CD4-positive, alpha-beta T cell treated with Interleukin-17A for 1 hour (primary cell): ENCODE measurements at places on chromosomes 7 and 10.

- no peak for DNase-seq
Observed at GRCh38 chr10:132631338-132631735, 93.8 kb downstream of the INPP5A start.

- DNase-seq: no peak
Observed at GRCh38 chr10:110033701-110034235, 26.0 kb downstream of the ADD3 start.

DNA sequence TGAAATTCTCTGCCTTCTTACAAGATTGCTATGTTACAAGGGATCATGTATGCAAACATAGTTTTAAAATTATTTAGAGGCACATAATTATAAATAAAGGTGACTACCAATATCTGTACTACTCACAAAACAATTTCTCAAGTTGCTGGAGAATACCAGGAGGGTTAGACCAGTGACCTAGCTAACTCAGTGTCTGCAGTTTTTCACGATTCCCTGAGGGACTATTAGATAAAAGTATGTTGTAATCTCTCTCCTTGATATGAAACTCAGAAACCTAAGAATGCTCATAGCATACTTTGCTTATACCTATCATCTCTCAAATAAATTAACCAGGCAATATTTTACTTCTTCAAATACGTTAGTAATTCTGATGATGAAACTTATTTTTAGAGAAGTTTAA lies 534.0 kb upstream of the ANKRD30A start:
- no peak for DNase-seq

DNA sequence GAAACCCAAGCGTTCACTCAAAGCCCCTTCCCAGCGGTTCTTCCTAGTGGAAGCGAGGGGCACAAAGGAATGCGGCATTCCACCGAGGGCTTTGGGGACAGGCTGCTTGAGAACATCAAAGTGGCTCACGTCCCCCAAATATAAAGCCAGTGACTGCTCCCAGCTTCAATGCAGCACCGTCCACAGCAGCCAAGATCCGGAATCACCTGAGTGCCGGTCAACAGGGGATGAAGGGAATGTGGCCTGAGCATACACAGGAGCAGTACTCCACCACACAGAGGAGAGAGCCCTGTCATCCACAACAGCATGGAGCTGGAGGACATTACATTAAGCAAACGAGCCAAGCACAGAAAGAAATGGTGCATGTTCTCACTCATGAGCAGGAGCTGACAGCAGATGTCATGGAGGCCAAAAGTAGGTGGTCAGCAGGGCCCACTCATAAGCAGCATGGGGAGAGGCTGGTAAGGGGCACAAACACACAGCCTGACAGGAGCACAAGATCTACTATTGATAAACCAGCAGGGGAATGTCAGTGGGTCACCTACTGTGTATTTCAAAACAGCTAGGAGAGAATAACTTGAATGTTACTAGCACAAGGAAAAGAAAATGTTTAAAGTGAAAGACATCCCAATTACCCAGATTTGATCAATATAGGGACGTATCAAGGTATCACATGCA lies 79.5 kb downstream of the DIP2C start:
- no peak for DNase-seq

DNA sequence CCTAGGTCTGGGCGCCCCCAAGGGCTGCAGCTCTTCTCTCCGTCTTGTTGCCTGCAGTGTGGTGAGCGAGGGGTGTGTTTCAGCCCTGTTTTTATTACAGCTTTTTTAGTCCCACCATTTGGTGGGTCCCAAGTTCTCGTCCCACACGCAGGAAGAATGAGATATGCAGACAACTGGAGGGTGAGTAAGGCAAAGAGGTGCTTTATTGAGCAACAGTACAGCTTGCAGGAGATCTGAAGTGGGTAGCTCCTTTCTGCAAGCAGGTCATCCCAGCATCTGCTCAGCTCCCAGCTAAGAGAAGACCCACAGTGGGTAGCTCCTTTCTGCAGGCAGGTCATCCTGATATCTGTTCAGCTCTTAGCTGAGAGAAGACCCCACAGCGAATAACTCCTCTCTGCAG lies 28.2 kb downstream of the C10orf67 start:
- DNase-seq: no peak

GRCh38 chr7:107251963-107252362 lies 83.2 kb downstream of the HBP1 start:
- DNase-seq: no peak

GRCh38 chr10:129845111-129845753 lies 118.8 kb downstream of the EBF3 start:
- DNase-seq: no peak

- no peak for DNase-seq
Observed at GRCh38 chr7:158743219-158743618, 38.6 kb upstream of the NCAPG2 start.

- DNase-seq: no peak
Observed at GRCh38 chr10:20811131-20811530, 86.0 kb downstream of the NEBL start.

DNA sequence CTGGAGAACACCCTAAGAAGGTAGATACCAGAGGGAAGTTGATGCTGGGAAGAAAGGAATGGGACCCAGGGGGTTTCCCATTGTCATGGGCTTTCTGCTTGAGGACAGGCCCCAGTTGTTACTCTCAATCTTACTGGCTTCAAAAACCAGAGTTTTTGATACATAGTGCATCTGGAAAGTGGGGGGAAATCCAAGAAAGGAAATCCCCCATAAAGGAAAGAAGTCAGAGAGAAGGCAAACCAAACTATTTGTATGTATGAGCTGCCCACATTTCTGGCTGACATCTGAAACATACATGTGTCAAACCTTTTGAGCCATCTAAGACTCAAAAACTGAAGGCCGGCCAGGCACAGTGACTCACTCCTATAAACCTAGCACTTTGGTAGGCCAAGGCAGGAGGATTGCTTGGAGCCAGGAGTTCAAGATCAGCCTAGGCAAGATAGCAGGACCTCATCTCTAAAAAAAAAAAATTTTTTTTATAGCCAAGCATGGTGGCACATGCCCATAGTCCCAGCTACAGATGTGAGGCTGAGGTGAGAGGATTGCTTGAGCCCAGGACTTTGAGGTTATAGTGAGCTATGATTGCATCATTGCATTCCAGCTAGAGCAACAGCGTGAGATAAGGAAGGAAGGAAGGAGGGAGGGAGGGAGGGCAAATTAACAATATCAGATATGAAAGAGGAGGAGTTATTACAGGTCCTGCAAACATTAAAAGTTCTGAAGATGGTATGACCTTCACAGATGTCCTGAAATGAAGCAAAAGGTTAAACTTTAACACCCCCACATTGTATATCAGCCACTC lies 6.7 kb upstream of the COA1 start:
- DNase-seq: no peak

- peak; percentile 14 for DNase-seq
Observed at GRCh38 chr7:86914551-86914950, 144.9 kb downstream of the ELAPOR2 start.

GRCh38 chr7:121041516-121042148 lies 53.1 kb downstream of the CPED1 start:
- no peak for DNase-seq

DNA sequence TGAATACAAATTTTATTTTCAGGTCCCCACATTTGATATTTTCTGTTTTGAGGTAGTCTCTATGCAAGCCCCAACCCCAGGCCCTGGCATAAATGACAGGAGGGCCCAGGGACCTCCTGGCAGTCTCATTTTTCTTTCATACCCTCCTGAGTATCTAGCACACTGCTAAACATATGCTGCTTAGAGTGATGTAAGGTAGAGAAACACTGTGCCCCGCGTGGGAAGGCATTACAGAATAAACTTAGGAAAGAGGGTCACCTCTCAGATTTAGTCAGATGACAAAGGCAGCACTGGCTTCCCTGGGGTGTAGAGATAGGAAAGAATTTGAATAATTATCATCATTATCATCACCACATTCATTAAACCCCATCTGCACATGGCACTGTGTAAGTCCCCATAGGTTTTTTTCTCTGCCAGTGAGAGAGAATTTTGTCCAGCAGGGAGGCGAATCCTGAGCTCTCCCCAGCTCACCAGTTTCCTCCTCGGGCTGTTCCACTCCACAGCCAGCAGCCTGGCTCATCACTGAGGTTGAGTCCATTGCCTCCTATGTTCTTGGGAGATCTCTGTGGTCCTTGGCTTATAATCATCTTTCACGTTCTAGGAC lies 507.3 kb upstream of the GALNT17 start:
- DNase-seq: no peak

GRCh38 chr10:124607693-124608092 lies 136.5 kb downstream of the FAM53B start:
- no peak for DNase-seq

GRCh38 chr7:105003275-105003674 lies 10.7 kb upstream of the KMT2E start:
- peak; percentile 44 for DNase-seq

- DNase-seq: no peak
Observed at GRCh38 chr7:31602041-31602625, 84.9 kb upstream of the PPP1R17 start.

DNA sequence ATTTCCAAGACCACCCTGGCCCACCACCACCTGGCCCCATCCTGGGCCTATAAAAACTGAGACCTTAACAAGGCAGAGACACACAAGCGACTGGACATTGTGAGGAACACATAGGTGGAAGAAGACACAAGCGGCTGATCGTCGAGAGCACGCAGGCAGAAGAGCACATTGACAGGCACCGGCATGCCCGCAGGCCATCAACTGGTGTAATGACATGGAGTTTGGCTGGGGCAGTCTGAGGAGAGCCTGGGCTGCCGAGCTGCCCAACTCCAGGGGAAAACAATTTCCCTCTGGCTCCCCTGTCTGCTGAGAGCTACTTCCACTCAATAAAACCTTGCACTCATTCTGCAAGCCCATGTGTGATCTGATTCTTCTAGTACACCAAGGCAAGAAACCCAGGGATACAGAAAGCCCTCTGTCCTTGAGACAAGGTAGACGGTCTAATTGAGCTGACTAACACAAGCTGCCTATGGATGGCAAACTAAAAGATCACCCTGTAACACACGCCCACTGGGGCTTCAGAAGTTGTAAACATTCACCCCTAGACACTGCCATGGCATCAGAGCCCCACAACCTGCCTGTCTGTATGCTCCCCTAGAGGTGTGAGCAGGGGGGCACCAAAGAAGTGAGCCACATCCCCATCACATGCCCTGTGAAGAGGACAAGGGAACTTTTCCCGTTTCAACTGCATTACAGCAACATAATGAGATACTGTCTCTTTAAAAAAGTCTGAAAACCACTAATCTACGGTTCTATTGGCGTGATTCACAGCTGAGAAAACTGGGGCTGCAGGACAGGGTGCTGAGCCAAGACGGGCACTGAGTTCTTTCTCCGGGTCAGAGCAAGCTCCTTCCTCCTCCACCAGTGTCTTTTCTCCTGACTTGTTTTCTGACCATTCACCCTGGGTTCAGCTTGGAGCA lies 18.5 kb upstream of the TNS3 start:
- no peak for DNase-seq

- DNase-seq: no peak
Observed at GRCh38 chr7:37438906-37439652, 9.6 kb downstream of the ELMO1 start.

- no peak for DNase-seq
Observed at GRCh38 chr7:41928166-41928565, 225.3 kb upstream of the INHBA start.

- DNase-seq: no peak
Observed at GRCh38 chr7:55473932-55474331, 98.4 kb downstream of the VOPP1 start.

DNA sequence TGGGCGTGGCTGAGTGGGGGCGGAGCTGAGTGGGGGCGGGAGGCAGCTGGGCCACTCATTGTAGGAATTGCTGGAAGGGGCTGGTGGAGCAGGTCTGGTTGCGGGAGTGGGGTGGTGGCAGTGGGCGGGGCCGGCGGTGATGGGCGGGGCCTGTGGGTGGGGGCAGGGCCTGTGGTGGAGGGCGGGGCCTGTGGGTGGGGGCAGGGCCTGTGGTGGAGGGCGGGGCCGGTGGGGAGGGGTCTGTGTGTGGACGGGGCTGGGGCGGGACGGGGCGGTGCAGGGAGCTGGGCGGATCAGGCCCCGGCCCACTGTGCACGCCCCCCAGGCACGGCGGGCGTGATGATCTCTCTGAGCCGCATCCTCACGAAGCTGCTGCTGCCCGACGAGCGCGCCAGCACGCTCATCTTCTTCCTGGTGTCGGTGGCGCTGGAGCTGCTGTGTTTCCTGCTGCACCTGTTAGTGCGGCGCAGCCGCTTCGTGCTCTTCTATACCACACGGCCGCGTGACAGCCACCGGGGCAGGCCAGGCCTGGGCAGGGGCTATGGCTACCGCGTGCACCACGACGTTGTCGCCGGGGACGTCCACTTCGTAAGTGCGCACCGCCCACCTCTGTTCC lies 14.0 kb downstream of the SLC29A4 start:
- DNase-seq: peak; percentile 80

- DNase-seq: no peak
Observed at GRCh38 chr7:98703916-98704315, 86.8 kb downstream of the NPTX2 start.

GRCh38 chr7:80916770-80917741 lies 1.8 kb downstream of the SEMA3C start:
- no peak for DNase-seq

- no peak for DNase-seq
Observed at GRCh38 chr10:127149501-127150081, 46.8 kb downstream of the INSYN2A start.

GRCh38 chr7:37771342-37771741 lies 77.1 kb upstream of the NME8 start:
- DNase-seq: no peak

DNA sequence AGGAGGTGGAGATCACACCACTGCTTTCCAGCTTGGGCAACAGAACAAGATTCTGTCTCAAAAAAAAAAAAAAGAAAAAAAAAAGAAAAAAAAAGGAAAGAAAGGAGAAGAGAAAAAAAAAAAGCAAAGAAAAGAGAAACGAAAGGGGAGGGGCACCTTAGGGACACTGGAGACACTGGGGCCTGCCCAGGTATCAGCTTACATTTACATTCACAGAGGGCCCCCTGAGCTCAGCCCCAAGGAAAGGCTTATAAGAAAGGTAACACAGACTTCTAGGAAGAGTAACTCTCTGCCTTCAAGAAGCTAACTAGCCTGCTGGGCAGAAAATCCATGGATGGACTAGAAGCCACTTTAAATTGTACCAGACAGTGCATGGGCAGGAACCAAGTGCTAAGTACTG lies 108.8 kb downstream of the NPY start:
- no peak for DNase-seq

DNA sequence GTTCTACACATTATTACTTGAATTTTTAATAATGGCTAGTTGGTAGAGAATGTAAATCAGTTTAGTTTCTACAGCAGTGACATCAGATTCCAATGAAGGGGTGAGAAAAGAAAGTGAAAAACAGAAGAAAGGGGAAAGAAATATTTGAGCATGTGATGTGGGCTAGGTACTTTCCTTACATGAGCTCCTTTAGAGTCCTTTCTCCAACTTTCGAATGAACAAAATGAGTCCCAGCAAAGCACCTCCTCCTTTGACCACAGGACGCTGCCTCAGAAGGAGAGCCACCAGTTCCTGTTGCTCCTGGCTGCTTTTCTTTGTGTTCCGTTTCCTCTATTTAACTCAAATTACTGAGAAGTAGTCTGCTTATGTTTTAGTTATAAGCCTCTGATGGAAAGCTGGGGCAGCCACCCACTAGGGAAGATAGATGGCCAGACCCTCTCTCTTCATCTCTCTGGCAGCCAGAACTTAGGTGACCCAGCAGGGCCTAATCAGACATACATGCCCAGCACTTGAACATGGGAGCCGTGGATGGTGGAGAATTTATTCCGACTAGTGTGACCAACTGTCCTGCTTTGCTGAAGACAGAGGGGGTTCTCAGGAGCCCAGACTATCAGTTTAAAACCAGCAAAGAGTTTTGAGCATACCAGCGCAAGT lies 82.4 kb upstream of the NME8 start:
- peak; percentile 13 for DNase-seq
